Left ventricle myocardium inferior (tissue), 1 donor: ENCODE measurements at places on chromosomes 1 and 21. TPM values are rescaled to one million over a fixed set of nuclear protein-coding genes. Genes with fewer than 3 reads are reported as not detected.

The RGS16 gene
- total RNA-seq = 0.88 TPM

The BLACAT1 gene
- total RNA-seq = not detected

DNA sequence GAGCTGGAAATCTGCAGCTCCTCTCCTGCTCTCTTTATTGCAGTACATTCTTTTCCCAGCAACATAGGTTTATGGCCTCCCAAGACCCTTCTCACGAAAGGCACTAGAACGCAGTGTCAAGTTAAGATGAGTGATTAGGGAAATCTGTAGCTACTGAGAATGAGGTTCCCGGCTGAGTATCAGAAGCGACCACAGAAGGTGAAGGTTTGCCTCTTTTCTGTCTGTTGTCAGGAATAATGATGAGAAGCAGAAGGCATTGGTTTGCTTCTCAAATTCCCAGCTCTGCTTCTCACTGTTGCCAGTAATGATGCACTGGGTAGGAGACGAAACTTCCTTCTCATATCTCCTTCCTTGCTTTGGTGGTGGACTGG, 128.4 kb downstream of the NTMT2 start:
- peak overlapping the region; percentile 65 for H3K27ac ChIP-seq
- no peaks in the 10 kb centered on the region for H3K36me3 ChIP-seq
- DNase-seq = no peak
- no peaks in the 10 kb centered on the region for H3K27me3 ChIP-seq

DNA sequence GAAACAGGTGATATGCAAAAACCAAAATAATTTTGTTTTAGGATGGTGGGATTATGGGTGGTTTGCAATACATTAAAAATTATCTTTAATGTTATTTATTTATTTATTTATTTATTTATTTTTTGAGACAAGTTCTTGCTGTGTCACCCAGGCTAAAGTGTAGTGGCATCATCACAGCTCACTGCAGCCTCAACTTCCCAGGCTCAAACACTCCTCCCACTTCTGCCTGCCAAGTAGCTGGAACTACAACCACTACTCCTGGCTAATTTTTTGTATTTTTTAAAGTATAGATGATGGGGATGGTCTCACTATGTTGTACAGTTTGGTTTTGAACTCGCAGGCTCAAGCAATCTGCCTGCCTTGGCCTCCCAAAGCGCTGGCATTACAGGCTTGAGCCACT, 6.5 kb upstream of the PYCR2 start:
- no peaks in the 10 kb centered on the region for H3K4me1 ChIP-seq
- no peak overlapping the region for H3K27ac ChIP-seq
- H3K4me3 ChIP-seq = no peak overlapping the region
- H3K36me3 ChIP-seq = no peaks in the 10 kb centered on the region

DNA sequence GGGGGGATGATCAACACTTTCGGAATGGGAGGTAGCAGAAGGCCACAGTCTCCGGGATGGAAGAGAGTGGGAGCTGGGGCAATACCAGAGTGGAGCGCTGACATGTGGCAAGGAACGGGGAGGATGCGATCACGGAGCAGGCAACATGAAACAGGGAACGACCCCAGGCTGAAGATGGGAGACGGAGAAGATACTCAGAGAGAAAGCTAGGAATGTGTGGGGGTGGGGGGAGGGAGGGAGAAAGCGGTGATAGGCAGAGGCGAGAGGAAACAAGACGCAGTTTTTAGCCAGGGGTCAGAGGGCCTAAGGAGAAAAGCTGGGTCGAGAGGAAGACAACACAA, 577 bp downstream of the RAB3GAP2 start:
- peaks cover 4% of the 10 kb centered on the region for H3K27me3 ChIP-seq
- peak overlapping the region; percentile 95 for H3K4me3 ChIP-seq
- H3K27ac ChIP-seq = peak overlapping the region; percentile 88
- no peak for DNase-seq
